SIG-M5 (cell line): ENCODE measurements at places on chromosomes 5 and 9.

DNA sequence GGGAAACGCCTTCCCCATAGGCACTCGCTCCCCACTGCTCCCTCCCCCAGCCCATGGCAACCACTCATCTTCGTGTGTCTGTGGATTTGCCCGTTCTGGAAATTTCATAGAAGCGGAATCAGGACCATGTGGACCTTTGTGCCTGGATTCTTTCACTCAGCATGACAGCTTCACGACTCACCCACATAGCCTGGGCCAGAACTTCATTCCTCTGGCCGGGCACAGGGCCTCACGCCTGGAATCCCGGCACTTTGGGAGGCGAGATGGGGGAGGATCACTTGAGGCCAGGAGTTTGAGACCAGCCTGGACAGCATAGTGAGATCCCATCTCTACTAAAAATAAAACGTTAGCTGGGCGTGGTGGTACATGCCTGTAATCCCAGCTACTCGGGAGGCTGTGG lies 12.1 kb upstream of the DIPK1B start:
- no peak for DNase-seq

GRCh38 chr5:150001660-150002486 lies 1.3 kb downstream of the HMGXB3 start:
- peak; percentile 85 for DNase-seq

DNA sequence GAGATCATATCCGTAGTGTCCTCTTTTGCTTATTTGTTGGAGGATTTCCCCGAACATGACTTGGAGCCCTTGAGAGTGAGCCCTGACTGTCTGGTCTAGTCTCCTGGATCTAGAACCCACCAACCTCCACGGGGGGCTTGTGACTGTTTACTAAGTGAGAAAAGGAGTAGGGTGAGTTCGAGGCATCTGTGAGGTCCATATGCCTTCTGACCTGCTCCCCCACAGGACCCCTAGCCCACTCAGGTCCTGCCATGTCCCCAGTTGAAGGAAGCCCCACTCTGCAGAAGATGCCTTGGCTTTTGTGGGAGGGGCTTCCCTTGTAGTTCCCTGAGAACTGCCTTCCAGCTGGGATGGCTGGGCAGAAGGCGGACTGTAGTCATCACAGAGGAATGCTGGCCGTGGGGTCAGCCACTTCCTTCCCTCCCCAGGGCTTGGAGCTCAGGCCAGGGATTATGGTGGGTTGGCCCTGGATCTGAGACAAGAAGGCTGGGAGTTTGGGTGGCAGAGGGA lies 7.0 kb upstream of the IRF1 start:
- no peak for DNase-seq

- DNase-seq = peak; percentile 71
These were observed 51.1 kb downstream of the C9orf152 start for GRCh38 chr9:110156902-110157301.

- DNase-seq = no peak
These were observed 126.0 kb upstream of the ACO1 start for GRCh38 chr9:32258482-32258881.

DNA sequence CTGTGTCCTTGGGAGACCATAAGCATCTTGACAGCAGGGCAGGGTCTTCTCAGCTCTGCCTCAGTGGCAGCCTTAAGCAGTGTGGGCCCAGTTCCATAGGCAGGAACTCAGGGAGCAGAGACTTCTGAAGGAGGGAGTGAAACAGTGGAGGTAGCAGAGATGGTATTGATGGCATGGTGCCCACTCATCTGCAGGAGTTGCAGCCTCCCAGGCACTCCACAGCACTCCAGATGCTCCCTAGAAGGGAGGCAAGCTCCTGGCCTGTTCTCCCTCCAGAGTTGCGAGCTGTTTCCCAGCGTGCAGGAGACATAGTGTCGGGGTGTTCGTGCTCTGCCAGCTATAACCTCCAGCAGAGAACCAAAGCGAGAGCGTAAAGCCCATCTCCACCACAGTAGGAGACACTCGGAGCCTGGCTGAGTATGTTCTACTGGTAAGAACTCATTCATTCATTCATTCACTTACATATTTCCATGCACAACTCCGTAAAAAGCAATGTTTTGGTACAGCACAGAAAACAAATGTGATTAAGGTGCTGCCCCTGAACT lies 31.4 kb upstream of the UNC5A start:
- no peak for DNase-seq

- no peak for DNase-seq
These were observed 398.4 kb downstream of the MED10 start for GRCh38 chr5:5979761-5980537.

GRCh38 chr5:34657274-34657921 lies 1.3 kb downstream of the RAI14 start:
- no peak for DNase-seq

DNA sequence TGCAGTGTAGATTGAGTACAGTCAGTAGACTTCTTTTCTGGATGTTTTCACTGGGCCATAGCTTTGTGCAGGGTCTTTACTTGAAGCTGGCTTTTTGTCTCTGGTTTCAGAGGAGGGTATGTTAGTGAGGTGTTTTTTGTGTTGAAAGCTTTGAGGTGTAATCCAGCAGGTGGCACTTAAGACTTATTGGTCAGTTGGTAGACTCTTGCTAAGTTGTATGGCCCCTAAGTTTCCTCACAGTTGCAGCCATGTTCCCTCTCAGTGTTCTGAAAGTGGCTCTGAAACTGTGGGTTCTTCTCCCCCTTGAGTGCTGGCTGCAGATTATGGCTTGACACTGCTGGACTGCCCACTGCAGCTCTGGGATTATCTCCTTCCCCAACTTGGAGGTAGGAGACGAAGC lies 55.7 kb upstream of the SLC44A1 start:
- no peak for DNase-seq

- DNase-seq = no peak
These were observed 96.0 kb downstream of the HINT1 start for GRCh38 chr5:131068893-131069643.

DNA sequence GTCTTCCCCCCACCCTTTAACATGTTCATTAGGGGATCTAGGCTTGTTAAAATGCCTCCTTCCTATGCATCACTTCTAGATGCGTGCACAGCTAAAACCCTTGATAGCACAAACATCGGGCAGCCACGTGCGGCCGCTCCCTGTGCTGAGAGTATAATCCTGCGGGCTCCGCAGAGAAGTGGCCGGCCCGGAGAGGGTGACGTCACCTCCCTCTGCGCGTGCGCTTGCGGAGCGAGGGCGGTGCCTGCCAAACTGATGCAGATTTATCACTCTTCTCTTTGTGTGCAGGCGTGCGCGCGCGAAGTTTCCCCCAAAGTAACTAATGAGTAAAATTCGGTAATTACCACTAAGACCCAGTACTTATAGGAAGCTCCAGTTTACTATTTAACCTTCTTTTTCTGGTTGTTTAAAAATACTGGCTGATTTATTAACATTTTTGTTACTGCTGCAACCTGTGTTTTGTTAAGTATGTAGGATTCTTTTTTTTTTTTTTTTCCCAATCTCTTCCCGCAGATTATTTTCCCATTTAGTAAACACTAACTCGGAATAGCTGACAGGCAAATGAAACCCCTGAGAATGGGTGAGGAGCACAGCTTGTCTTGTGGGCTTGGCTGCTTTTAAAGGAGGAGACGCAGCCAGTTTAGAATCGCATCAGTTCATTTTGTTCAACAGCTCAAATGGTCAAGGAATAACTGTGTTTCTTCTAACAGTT lies 121.6 kb downstream of the TRIO start:
- DNase-seq = no peak

- DNase-seq = no peak
These were observed 53.6 kb downstream of the LRSAM1 start for GRCh38 chr9:127504887-127505251.

- no peak for DNase-seq
These were observed 1378.1 kb downstream of the EFNA5 start for GRCh38 chr5:106292654-106293053.
